Activated CD4-positive, alpha-beta T cell treated with anti-CD3 and anti-CD28 coated beads, Interleukin-2, amount 10 ng/mL, durations not matched to agents 7 days and 5 days (primary cell): ENCODE measurements at places on chromosomes 2 and 18.

GRCh38 chr2:7755879-7756278 is 838.7 kb downstream of the RNF144A start:
- no peak overlapping the region for H3K27ac ChIP-seq
- no peak overlapping the region for H3K4me3 ChIP-seq
- DNase-seq: no peak
- peaks cover 2% of the 10 kb centered on the region for H3K27me3 ChIP-seq

- no peak for DNase-seq
- no peak overlapping the region for H3K4me3 ChIP-seq
- no peaks in the 10 kb centered on the region for H3K27me3 ChIP-seq
Observed at GRCh38 chr2:28181801-28182200, 210.9 kb upstream of the FOSL2 start.

- H3K4me1 ChIP-seq: peaks cover 1% of the 10 kb centered on the region
Observed at GRCh38 chr18:50805732-50806131, 14.1 kb downstream of the MRO start.

GRCh38 chr2:100747551-100747950 is 72.4 kb upstream of the NPAS2 start:
- peaks cover 9% of the 10 kb centered on the region for H3K27me3 ChIP-seq
- H3K4me1 ChIP-seq: peaks cover 9% of the 10 kb centered on the region
- no peak for DNase-seq
- H3K36me3 ChIP-seq: no peaks in the 10 kb centered on the region
- H3K27ac ChIP-seq: no peak overlapping the region
- H3K4me3 ChIP-seq: no peak overlapping the region

GRCh38 chr18:56712761-56713160 is 61.6 kb downstream of the WDR7 start:
- H3K27ac ChIP-seq: no peak overlapping the region
- peaks cover 17% of the 10 kb centered on the region for H3K4me1 ChIP-seq
- no peak for DNase-seq
- H3K36me3 ChIP-seq: peaks cover 3% of the 10 kb centered on the region

GRCh38 chr2:124961132-124961531 is 936.0 kb downstream of the CNTNAP5 start:
- H3K4me1 ChIP-seq: no peaks in the 10 kb centered on the region
- no peak overlapping the region for H3K4me3 ChIP-seq
- no peak for DNase-seq
- H3K36me3 ChIP-seq: no peaks in the 10 kb centered on the region
- H3K27ac ChIP-seq: no peak overlapping the region

- no peaks in the 10 kb centered on the region for H3K4me1 ChIP-seq
- no peak overlapping the region for H3K4me3 ChIP-seq
- no peak overlapping the region for H3K27ac ChIP-seq
- no peaks in the 10 kb centered on the region for H3K36me3 ChIP-seq
- no peak for DNase-seq
Observed at GRCh38 chr2:103898561-103898960, 955.4 kb upstream of the POU3F3 start.

DNA sequence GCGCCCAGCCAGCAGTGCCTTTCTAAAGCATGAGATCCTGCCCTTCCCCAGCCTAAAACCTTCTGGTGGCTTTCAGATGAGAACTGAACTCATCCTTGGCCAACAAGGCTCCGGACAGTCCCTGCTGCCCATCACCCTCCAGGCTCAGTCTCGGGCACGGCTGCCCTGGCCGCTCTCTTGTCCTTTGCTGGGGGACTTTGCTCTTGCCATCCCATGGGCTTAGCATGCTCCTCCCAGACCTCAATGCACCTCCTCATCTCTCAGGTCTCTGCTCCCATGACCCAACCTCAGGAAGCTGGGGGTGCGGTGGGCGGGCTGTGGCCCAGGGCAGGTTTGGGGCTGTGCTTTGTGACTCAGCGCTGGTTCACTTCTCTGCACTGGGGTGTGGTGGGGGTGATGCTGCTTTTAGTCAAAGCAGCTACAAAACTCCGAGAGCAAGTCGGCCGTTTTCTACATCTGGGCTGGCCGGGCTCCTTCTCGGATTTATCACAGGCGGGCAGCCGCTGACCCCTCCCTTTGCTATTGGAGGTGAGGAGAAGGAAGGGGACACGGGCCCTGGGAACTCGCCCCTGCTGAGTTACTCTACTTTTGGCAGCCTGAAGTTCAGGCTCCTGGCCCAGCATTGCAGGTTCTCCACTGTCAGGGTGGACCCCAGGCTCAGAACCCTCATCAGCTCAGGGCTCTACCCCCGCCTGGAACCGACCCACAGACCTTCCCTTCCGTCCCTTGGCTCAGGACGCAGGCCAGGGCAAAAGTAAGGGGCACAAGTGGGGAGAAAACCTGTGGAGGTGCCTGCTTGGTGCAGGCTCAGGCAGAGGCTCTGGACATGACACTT is 90.6 kb upstream of the TAF1B start:
- peak; percentile 82 for DNase-seq
- peak overlapping the region; percentile 94 for H3K27ac ChIP-seq
- H3K36me3 ChIP-seq: no peaks in the 10 kb centered on the region
- peaks cover 65% of the 10 kb centered on the region for H3K4me1 ChIP-seq

GRCh38 chr2:104793966-104794365 is 59.9 kb upstream of the POU3F3 start:
- no peaks in the 10 kb centered on the region for H3K4me1 ChIP-seq
- DNase-seq: no peak
- H3K4me3 ChIP-seq: no peak overlapping the region
- no peaks in the 10 kb centered on the region for H3K36me3 ChIP-seq
- H3K27me3 ChIP-seq: no peaks in the 10 kb centered on the region
- no peak overlapping the region for H3K27ac ChIP-seq

GRCh38 chr2:40105593-40105992 is 326.5 kb upstream of the THUMPD2 start:
- no peaks in the 10 kb centered on the region for H3K36me3 ChIP-seq
- no peaks in the 10 kb centered on the region for H3K27me3 ChIP-seq
- H3K27ac ChIP-seq: no peak overlapping the region
- no peak for DNase-seq
- H3K4me3 ChIP-seq: no peak overlapping the region
- no peaks in the 10 kb centered on the region for H3K4me1 ChIP-seq

DNA sequence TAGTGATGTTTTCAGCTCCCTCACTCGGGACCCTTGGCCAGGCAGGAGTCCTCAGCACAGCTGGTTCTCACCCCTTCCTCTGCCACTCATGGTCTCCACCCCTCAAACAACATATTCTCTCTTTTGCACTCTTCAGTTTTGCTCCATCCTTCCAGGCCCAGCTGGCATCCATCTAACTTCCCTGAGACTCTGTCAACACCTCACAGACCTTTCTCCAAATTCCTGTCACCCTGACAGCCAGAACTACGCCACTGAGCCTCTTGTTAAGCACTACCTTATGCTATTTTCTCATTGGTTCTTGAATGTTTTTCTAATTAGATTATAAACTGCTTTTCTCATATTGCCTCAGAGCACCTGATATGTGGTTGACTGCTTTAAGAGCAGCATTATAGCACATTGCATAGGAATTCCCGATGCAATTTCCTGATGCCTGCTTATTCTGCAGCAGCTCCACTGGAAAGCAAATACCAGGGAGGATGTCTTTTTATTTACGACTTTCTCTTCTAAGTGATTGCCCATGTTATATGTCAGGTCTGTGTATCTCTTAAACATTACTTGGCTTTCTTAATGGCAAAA is 12.4 kb upstream of the INO80C start:
- no peaks in the 10 kb centered on the region for H3K27me3 ChIP-seq
- H3K4me3 ChIP-seq: no peak overlapping the region
- no peak for DNase-seq

- peaks cover 33% of the 10 kb centered on the region for H3K4me1 ChIP-seq
- no peak for DNase-seq
- peaks cover 13% of the 10 kb centered on the region for H3K36me3 ChIP-seq
- no peak overlapping the region for H3K4me3 ChIP-seq
- peaks cover 45% of the 10 kb centered on the region for H3K27me3 ChIP-seq
- H3K27ac ChIP-seq: no peak overlapping the region
Observed at GRCh38 chr2:174344716-174345461, 10.1 kb downstream of the SP9 start.

DNA sequence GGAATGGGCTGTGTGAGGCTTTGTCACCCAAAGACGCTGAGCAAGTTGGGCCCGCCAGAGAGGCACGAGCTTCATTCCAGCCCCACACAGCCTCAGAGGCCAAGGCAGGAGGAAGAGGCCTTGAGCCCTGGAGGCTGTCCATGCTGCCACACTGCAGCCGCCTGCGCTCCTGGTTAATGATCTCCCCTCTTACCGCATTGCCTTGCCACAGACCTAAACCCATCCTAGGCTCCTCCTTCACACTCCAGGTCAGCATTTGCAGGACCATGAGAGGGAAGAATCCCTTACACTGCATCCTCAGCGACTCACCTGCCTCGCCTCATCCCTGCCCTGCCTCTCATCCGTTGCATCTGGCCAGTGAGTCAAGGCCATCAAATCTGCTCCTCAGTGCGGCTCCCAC is 24.6 kb downstream of the KIF3C start:
- peaks cover 13% of the 10 kb centered on the region for H3K4me1 ChIP-seq
- no peaks in the 10 kb centered on the region for H3K27me3 ChIP-seq
- no peak for DNase-seq
- no peak overlapping the region for H3K4me3 ChIP-seq
- H3K27ac ChIP-seq: no peak overlapping the region

DNA sequence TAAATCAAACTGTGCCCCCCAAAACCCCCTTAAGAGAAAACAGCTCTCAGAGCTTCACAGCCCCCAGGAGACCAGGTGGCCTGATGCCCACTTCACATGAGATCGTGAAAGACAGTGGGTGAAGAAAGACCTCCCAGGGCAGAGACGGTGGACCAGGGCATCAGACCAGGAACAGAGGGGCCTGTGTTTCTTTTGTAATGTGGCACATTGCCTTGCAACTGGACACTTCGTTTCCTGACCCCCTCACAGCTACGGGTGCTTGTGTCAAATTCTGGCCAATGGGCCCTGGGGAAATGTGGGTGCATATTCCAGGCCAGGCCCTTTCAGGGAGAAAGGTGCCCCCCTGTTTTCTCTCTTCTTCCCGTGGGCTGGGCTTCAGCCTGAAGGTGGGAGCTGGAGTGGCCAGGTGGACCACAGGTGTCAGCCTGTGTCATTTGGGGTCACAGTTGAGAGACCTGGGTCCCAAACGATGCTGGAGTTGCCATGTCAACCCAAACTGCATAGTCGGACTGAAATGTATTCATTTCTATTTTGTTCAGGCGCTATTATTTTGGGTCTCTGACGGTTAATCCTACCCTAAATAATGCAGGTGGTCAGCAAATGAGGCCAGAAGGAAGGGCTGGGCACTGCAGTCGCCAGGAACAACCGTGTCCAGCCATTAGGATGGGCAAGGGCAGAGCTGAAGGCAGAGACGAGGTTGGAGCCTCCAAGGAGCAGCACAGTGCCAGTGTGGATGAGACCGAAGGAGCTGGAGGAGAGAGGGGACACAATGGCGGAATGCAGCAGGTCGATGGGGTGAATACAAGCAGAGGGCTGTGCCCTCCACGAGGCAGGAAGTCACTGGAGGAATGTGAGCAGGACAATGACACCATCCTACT is 338.2 kb downstream of the EIPR1 start:
- no peaks in the 10 kb centered on the region for H3K4me1 ChIP-seq
- no peak for DNase-seq
- no peaks in the 10 kb centered on the region for H3K27me3 ChIP-seq
- peak overlapping the region; percentile 33 for H3K27ac ChIP-seq
- H3K4me3 ChIP-seq: no peak overlapping the region

DNA sequence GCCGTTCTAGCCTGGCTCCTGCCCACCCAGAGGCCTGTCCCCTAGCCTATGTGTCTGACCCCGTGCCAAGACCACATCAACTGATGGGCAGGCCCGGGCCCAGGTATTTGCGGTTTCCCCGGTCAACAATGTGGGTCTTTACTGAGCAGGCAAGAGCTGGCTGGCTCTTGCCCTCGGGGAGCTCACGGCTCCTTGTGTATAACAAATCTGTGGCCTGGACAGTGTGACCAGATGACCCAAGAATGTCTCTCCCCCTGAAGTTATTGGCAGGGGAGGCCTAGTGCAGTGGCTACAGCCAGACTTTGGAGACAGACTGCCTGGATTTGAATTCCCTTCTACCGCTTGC is 179.6 kb downstream of the KLHL29 start:
- no peak overlapping the region for H3K4me3 ChIP-seq
- H3K27ac ChIP-seq: no peak overlapping the region
- H3K36me3 ChIP-seq: no peaks in the 10 kb centered on the region
- no peaks in the 10 kb centered on the region for H3K4me1 ChIP-seq
